Stimulated activated CD8-positive, alpha-beta memory T cell treated with anti-CD3 and anti-CD28 coated beads, Interleukin-15, amount 100 ng/mL, for 24 hours (primary cell): ENCODE measurements at places on chromosomes 12 and 14.

- DNase-seq, result no peak
Measured at GRCh38 chr14:74949859-74950573, 5.4 kb downstream of the PGF start.

GRCh38 chr12:6771091-6771495, 1.2 kb upstream of the LAG3 start:
- no peak for DNase-seq

- DNase-seq, result no peak
Measured at GRCh38 chr14:55556929-55557623, 22.9 kb upstream of the KTN1 start.

GRCh38 chr14:30779210-30779609, 95.1 kb upstream of the COCH start:
- no peak for DNase-seq

DNA sequence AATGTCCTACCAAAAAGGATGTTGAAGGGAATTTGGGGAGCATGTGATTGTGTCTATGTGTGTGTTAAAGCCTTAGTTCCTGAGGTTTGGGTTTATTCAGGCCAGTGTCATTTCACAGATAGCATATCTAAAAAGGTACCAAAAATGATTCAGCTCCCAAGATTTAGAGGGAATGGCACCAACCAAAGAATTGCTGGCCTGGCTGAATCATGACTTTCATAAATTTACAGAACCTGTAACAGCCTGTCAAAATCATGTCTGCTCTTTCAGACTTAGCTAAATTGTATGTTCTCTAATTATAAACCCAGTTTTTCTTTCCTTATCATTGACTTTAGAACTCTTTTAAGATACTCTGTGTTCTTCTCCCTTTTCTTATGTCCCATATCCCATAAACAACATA, 231.5 kb downstream of the NUBPL start:
- no peak for DNase-seq

DNA sequence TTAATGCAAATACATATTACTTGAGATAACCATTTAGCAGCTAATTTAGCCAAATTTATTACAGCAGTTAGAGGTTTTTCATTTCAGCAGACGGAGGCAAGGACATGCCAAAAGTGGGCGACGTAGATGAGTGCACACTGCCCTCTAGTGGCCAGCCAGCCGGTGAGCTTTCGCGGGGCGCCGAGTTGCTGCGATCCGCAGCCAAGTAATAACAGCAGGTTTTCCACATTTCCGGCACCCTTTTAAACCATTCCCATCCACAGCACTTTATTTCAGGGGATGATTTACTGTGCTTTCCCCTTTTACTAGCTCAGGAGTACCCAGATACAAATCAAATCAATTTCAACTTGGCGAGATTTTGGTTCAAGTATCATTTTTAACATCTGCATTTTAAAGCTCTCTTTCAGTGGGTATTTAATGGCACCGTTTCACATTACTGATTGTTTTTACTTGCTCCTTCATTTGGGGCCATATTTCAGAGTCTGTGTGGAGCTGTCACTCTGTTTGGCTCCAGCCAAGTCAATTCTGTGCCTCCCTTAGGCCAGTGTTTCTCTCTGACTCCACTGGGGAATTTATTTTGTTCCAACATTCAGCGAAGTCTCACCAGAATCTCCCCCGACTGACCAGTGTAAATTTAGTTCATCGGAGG, 158.0 kb downstream of the EGLN3 start:
- peak; percentile 59 for DNase-seq

GRCh38 chr12:31106101-31106803, 32.6 kb downstream of the DDX11 start:
- DNase-seq, result no peak

- no peak for DNase-seq
Measured at GRCh38 chr14:100104523-100105300, 39.5 kb downstream of the EVL start.

DNA sequence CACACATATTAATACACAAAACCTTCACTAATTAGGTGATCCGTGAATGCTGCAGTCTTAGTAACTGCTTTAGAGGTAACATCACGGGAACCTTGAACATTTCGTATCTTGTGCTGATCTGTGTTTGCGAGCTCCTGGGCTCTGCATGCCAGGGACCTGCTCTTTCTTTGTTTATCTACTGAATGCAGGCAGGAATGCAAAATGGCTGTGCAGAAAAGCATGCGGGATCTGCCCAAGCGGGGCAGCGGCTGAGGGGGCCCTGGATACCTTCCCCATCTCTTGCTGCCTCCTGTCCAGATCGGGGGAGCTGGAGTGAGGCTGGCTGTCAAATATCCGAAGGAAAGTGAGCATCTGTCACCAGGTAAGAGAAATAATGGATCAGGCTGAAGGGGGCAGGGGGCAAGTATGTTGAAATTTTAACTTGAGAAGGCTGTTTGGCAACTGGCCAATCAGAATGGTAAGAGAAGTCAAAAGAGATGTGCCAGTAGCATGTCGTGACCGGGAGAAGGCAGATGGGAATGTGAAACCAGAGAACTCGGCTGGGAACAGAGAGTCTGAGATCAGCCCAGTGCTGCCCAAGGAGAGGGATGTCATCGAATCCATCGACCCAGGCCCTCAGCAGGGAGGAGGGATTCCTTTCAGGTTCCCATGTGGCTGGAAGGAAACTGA, 191.4 kb downstream of the TTC7B start:
- DNase-seq, result no peak

GRCh38 chr12:24909667-24910066, 39.2 kb downstream of the BCAT1 start:
- no peak for DNase-seq
